ENCODE measurements at places on chromosomes 3 and 15. TPM values are rescaled to one million over a fixed set of nuclear protein-coding genes. Genes with fewer than 3 reads are reported as not detected.

Gene LTF
- not detected for total RNA-seq

Gene DOCK3
- under 0.01 TPM for total RNA-seq

Gene NRG4
- total RNA-seq, result not detected

Gene CATSPER2
- not detected for total RNA-seq

Gene AHSG
- total RNA-seq, result not detected

Gene LRTM1
- total RNA-seq, result not detected

Gene CCRL2
- total RNA-seq, result not detected

Gene A4GNT
- total RNA-seq, result not detected

Gene TMC3
- under 0.01 TPM for total RNA-seq

Gene HGD
- total RNA-seq, result not detected

Gene PDE12
- 11.2 TPM for total RNA-seq

Gene SLC2A2
- not detected for total RNA-seq

Gene ACTC1
- total RNA-seq, result 70.4 TPM

Gene CYP11A1
- total RNA-seq, result 6.5 TPM

Gene CHRFAM7A
- not detected for total RNA-seq

Gene NEK10
- 2.1 TPM for total RNA-seq

Gene NUP210
- total RNA-seq, result not detected
